CD4-positive, CD25-positive, alpha-beta regulatory T cell (primary cell): ENCODE measurements at places on chromosomes 4 and X.
A peak's percentile ranks its signal among the peaks of the same experiment; 100 is the strongest.

DNA sequence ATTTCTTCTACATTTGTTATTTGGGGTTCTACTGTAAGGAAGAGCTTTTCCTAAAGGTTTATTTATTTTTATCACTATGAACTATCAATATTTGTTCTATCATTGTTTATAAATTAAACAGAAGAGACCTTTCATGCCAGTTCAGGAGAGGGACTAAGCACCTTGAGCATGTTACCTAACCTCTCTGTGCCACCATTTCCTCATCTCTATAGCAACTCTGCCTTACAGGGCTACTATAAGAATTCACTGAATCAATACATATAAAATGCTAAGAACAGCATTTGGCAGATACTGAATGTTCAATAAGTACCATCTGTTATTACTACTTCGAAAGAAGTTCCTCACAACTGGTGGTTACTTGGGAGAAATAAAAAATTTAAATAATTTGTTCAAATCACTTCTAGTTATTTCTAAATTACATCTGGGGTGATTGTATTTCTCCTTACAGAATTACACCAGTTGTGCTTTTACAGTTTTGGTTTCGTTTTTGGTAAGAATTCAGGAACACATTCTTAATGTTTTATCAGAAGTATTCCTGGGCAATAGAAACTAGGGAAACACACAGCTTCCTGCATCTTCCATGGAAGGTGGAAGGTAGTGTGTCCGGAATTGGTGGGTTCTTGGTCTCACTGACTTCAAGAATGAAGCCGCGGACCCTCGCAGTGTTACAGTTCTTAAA, 32.9 kb downstream of the EREG start:
- DNase-seq, result peak; percentile 59

DNA sequence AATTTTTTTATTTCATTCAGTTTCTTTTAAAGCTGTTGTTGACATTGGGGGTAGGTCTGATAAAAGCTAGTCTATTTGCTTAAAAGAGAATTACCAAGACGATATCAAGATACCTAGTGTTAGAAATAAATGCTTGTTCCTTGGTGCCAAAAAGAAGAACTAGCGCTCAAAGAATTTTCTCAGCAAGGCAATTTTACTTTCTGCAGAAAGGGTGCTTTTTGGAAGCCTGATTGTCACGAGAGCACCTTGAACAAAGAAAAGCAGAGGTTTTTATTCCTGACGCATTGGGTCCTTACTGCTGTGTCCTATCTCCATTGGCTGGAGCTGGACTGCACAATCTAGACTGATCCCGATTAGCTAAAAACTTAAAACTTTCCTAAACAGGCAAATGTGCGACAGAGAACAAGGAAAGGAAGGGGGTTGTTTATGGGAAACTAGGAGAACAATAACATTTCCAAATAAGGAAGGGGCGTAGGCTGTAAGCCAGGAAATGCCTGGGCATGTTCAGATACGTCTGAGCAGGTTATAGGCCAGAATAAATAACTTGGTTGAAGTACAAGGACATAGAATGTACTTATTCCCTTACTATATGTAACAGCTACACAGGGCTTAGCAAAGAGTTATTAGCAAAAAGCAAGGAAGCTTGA, 50.3 kb upstream of the STPG2 start:
- DNase-seq, result no peak

DNA sequence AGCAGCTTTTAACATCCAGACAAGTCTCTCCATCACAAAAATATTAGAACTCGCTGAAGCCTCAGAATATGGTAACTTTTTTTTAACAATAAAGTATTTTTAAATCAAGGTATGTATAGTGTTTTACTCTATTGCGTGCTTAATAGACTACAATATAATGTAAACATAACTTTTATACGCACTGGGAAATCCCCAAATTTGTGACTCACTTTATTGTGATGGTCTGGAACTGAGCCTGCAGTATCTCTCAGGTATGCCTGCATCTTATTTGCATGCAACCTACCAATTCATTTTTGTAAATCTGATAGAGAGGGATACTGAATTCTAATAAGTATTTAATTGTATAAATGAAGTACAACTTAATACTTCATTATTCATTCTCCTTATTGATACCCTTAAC, 823.5 kb downstream of the ADGRL3 start:
- DNase-seq, result no peak

GRCh38 chr4:112704991-112705845, 68.3 kb downstream of the LARP7 start:
- no peak for DNase-seq

DNA sequence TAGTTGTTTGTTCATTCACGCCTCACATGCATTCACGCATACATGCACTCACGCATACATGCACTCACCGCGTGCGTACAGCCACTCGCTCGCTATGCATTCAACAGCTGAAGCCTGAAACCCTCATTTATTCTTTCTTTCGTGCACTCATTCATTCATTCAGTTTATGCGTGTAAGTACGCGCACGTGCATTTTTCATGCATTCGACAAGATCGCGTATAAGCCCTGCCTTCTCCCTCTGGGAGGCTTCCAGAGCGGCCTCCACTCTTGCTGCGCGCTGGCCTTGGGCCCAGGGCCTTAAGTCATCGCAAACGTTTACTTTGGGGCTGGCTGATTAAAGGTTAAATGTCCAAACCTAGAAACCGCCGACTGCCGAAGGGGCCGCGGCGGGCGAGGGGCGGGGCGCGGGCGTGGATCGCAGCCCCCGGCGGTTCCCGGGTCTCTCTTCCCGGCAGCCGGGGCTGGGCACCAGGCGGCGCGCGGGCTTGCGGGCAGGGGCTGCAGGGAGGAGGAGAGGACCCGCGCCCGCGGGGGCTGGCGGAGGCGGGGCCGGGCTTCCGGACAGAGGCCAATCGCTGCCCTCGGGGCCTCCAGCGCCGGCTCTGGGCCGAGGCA, at the start of gene GYG2:
Gene GYG2 (plus strand): TSS at position 587 of the 615 bp plus-strand sequence. CDS start 1,259 bp downstream, outside the sequence.
- no peak for DNase-seq

DNA sequence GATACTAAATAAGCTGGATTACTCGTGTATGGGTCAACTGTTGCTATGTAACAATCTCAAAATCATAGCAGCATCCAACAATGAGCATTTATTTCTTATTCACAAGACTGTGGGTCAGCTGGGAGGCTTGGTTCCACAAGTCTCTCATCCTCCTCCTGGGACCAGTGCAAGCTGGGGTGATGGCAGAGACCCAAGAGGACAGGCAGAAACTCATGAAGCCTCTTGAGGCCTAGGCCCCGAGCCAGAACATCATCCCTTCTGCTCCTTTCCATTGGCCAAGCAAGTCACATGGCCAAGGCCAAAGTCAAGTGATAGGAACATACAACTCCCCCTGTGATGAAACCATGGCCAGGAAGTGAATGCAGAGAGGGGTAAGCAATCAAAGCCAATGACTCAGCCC, 422.1 kb downstream of the BCOR start:
- no peak for DNase-seq

GRCh38 chr4:134018846-134019245, 182.7 kb downstream of the PABPC4L start:
- DNase-seq, result no peak

- DNase-seq, result no peak
These were observed 266.6 kb downstream of the ZNF674 start for GRCh38 chrX:46278572-46278971.

- DNase-seq, result no peak
These were observed 885.8 kb downstream of the SH3BGRL start for GRCh38 chrX:82087699-82088098.

- DNase-seq, result no peak
These were observed 193.0 kb downstream of the TRIML1 start for GRCh38 chr4:188332265-188332664.

GRCh38 chr4:13246107-13246506, 238.0 kb downstream of the RAB28 start:
- no peak for DNase-seq

DNA sequence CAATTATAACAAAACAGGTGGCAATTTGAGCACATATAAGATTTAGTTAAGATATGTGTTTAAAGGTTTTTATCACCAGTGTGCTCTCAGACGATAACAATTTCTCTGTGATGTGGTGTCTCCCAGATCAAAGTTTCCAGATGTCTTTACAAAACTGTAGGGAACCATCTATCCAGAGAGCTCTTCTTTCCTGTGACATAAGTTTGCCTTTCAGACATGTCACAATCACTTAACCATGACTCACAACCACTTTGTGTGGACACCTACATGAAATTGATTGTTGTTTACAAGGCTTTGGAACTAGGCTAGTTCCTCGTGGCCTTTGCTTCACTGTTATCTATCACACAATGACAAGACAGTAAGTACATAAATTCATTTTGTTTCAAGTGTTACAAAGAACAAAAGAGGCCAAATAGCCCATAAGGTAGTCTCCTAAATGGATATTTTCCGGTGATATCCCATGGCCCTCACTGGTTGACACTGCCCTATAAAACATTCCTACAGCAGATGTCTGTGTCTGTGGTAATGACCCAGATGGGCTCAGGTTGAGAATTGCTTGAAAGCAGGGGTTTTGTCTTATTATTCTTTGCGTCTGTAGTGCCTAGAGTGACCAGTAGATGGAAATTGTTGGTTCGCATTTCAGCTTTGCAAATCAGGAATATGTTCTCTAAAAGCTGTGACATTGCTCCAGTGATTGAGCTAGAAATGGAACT, 297.8 kb upstream of the FAM241A start:
- no peak for DNase-seq

DNA sequence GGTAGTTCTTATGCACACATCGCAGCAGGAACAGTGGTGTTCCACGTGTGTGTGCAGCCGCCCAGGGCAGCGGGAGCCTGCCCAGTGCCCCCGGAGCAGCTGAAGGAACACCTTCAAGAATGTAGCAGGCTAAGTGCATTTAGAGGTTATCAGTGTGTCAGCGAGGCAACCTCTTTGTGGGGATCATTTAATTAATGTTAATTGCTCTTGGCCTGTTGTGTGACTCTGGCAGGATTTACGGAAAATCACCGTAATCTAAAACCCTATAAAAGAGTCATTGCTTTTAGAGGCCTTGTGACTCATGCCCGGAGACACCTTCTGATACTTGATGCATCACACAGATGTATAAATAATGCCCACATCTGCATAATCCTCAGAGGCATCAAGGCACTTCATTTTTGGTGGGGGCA, 47.3 kb upstream of the GATB start:
- no peak for DNase-seq

- DNase-seq, result no peak
These were observed 402.2 kb upstream of the FGF13 start for GRCh38 chrX:139113708-139114107.

DNA sequence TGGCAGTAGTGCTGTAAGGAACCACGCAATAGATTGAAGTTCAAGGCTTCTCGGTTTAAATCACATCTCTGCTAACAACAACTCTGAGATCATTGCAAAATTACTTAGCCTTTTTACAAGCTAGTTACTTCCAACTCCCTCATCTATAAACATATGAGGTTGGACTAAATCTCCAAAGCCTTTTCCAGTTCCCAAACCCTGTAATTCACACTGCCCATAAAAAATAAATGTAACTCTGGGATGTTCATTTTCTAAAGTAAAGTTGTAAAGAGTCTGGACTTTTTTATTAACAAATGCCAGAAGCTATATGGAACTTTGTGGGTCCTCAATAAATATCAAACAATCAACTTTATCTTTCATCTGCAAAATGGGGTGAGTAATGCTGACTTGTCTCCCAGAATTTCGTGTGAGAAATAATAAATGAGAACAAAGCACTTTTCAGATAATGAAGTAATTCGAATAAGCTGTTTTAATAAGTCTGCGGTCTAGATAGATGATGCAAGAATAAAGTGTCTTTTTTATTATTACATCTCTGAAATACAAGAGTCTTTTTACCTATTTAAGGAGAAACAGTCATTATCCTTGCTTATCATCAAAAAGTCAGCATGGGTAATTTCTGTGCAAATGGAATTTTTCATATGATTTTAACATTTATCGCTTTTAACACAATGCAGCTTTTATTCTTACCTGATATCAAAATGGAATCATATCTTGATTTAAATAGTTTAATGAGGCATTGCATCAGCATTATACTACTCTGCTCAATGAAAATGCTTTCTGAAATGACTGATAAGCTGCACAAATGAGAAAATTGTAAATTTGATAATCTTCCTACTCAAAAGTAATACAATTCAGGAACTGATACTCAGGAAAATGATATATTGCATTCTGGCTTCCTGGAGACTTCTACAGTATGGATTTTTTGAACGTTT, 252.6 kb downstream of the BANK1 start:
- DNase-seq, result no peak

- no peak for DNase-seq
These were observed 1.2 kb downstream of the RAB33B start for GRCh38 chr4:139455126-139455538.

GRCh38 chr4:47368211-47368610, 95.3 kb downstream of the COMMD8 start:
- DNase-seq, result no peak

DNA sequence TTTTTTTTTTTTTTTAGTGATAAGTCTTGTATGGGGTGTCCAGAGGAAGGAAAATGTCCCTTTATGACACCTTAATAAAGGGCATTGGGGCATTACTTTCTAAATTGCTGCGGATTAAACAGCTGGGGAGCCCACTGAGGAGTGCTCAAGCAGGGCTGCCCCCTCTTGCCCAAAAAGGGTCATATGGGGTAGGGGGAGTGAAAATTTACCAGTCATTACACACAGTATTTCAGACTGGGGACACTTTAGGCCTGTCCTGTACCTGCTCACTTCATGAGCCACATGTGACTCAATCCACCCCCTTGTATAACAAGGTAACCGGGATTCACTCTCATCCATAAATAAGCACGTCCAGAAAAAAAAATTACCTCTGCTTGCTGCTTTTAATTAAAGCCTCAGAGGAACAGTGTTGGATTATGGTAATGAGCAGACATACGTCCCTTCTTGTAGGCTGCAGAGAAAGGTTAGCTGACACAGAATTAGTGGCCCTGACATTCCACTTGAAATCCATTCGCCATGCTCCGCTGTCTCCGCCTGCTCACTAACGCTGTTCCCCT, 1.8 kb downstream of the PRDM8 start:
- no peak for DNase-seq

- no peak for DNase-seq
These were observed 916.0 kb downstream of the TECRL start for GRCh38 chr4:63493265-63493664.

- no peak for DNase-seq
These were observed 30.2 kb downstream of the AFF2 start for GRCh38 chrX:148530464-148531077.

- no peak for DNase-seq
These were observed 563.4 kb downstream of the DACH2 start for GRCh38 chrX:86711531-86712180.

DNA sequence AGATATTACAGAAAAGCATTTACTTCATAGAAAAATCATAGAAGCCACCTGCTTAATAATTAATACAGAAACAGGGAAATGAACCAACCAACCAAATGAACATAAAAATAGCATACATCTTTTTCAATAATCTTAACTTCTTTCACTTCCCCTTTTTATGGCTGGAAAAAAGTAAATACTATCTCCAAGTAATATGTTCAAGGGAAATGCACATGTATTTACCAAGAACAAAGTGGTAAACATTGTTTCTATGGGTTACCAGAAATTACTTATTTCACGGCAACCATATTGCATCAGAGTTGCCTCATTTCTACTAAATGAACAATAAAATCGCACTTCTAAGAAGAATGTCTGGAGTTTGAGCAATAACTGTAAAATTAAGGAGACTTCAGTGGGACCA, 321.3 kb downstream of the TMA16 start:
- DNase-seq, result no peak
